Stimulated activated CD4-positive, alpha-beta T cell treated with anti-CD3 and anti-CD28 coated beads, TNF-alpha, amount 100 ng/mL, for 1 hour (primary cell): ENCODE measurements at places on chromosomes 12 and 14.

DNA sequence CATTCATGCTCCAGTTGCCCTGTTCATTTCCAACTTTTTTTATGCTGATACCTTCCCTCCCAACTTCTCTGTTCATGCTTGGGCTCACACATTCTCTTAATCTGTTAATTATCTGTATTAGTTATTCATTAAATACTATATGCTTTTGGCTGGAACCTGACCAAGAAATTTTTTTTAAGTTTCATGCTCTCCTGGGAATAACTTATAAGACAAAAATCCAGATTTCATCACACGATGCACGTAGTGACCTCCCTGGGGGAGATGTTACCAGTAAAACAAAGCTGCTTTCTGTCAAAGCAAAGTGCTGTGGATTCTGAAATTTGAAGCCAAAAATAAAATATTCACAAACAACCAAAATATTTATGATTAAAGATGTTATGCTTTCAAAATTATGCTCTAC, 215.0 kb upstream of the USP15 start:
- DNase-seq, result no peak

- DNase-seq, result no peak
These were observed 132.4 kb upstream of the PZP start for GRCh38 chr12:9340422-9341259.

- no peak for DNase-seq
These were observed 17.0 kb downstream of the CAMKK2 start for GRCh38 chr12:121279507-121279915.

GRCh38 chr14:59271734-59272133, 83.3 kb downstream of the DAAM1 start:
- no peak for DNase-seq

GRCh38 chr12:107320929-107321631, 227.7 kb upstream of the CRY1 start:
- DNase-seq, result peak; percentile 31

DNA sequence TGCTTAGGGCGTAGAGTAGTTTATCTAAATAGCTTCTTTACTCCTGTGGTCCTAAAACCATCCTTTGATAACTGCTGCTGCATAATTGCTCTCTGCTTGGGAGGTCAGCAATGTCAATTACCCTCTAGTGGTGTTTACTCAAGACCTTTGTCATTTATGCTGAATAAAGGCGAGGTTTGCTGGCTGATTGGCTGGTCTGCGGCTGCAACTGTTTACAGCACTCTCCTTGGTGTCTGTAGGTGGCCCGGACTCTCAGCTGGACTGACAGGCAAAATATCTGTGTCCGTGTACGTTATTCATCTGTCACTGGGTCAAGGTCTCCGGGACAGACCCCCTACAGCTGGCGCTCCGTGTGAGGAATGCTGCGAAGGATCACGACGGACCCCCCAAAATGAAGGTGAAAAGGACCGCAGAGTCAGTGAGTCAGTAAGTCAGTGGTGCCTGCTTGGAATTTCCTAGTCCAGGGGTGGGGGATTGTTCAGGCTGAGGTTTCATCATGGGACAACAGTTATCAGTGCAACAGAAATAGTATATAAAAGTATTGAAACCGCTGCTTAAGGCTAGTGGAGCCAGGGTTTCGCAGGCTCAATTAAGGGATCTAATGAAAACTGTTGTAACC, 253.3 kb upstream of the DIO2 start:
- DNase-seq, result no peak

GRCh38 chr12:103589517-103589916, 2.4 kb downstream of the STAB2 start:
- DNase-seq, result no peak

DNA sequence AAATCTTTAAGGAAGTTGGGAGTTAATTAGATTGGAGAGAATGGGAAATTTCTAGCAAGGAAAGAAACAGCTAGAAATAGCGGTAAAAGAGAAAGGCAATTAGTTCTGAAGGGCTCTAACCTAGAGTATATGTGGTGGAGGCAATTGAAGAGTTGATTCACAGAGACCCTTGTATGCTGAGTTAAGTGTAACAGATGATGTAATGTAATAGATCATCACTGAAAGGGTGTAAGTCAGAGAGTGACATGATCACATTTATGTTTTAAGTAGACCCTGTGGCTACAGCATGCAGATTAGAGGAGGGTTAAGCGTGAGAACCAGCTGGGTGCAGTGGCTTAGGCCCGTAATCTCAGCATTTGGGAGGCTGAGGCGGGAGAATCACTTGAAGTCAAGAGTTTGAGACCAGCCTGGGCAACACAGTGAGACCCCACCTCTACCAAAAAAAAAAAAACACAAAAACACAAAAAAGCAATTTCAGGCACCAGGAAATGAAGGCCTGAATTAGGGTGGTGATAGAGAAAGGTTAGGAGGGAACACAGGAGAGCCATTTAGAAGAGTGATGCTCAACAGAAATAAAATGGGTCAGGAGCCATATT, 3.0 kb downstream of the RBP5 start:
- DNase-seq, result no peak

DNA sequence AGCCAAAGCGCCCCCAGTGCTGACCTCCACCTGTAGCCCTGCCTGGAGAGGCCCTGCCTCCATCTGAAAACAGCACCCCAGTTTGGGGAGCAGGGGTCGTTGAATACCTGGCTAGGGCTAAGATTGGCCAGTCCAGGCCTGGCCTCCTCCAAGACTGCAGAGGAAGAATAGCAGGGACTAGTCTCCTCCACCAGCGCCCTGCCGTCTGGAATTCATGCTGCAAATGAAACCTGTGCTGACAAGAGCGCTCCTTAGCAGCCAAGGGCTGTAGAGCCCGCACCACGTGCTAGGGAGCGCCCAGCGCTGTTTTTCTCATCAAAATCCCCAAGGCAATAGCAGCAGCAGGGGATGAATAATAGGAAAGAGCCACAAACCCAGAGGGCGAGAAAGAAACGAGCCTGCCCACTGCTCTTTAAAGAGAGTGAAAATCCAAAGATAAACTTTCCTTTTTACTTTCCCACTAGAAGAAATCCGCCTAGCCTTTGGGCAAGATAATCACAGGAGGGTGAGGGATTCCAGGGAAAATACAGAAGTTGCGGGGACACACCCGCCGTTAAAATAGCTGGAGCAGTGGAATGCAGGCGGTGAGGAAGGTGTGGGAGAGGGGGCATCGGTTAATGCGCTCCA, 3.3 kb downstream of the COL2A1 start:
- no peak for DNase-seq

- no peak for DNase-seq
These were observed 138.1 kb downstream of the TMEM117 start for GRCh38 chr12:43973993-43974392.

GRCh38 chr12:91513313-91513712, 330.7 kb upstream of the DCN start:
- DNase-seq, result no peak
